CD4-positive, alpha-beta T cell treated with Interleukin-15 for 4 hours (primary cell): ENCODE measurements at places on chromosomes 13 and 19.

DNA sequence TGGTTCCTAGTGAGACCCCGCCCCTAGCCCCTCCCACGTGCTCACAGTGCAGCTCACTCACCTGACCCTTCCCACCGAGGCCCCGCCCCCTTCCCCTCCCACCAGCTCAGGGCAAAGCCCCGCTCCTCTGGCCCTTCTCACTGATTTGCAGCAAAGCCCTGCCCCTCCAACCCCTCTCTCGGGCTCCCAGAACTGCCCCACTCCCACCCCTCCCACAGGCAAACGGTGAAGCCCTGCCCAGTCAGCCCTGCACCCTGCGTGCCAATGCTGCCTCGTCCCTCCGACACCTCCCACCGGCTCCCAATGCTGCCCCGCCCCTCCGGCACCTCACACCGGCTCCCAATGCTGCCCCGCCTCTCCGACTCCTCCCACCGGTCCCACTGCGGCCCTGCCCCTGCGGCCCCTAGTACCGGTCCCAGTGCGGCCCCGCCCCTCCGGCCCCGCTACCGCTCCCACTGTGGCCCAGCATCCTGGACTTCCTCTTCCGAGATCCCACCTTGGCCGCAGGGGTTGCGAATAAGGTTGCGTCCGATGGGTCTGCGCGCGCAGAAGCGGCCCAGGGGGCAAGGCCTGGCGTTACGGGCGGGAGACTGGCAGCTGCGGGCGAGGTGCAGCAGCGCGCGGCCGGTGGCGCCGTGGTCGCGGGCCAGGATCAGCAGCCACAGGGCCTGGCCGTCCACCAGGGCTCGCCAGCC is 834 bp downstream of the FBXO27 start:
- DNase-seq: peak; percentile 72

- DNase-seq: no peak
Measured at GRCh38 chr13:111534751-111535522, 214.5 kb downstream of the TEX29 start.

- no peak for DNase-seq
Measured at GRCh38 chr19:4647676-4648644, 8.6 kb downstream of the TNFAIP8L1 start.

DNA sequence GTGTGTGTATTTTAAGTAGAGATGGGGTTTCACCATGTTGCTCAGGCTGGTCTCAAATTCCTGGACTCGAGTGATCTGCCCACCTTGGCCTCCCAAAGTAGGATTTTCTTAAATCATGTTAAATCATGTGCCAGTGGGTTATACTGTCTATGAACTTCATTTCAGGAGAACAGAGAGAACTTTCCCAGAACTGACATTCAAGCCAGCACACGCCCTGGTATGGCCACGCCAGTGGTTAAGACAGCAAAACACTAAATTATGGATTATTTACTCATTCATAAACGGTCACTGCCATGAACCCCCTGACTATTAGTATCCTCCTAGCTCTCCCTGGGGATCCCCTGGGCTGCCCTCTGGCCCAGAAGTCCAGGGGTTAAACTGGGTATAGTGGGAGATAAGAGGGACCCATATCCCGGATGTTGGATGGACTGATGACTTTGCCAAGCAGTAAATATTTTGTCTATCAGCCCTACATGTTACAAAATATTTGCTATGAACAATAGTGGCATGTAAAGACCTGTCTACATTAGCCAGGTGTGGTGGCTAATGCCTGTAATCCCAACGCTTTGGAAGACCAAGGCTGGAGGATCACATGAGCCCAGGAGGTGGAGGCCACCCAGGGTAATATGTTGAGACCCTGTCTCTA is 16.1 kb upstream of the STRN4 start:
- no peak for DNase-seq

DNA sequence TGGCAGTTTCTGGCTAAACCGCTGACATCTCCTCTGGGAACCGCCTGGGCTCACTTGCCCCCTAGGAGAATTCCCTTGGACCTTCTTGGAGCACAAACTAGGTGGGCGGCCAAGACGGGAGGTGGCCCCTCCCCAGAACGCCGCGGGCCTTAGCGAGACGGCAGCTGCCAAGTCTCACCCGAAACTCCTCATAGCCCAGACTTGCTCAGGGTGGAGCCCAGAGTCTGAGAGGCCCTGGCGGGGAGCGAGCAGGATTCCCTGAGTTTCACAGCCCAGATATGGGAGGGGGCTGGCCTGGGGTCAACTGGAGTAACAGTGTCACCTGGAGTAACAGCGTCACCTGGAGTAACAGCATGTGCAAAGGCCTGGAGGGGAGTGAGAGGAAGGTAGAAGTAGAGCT is 10.1 kb downstream of the TINCR start:
- DNase-seq: no peak

- DNase-seq: no peak
Measured at GRCh38 chr19:27675771-27676170, 1537.2 kb downstream of the UQCRFS1 start.

DNA sequence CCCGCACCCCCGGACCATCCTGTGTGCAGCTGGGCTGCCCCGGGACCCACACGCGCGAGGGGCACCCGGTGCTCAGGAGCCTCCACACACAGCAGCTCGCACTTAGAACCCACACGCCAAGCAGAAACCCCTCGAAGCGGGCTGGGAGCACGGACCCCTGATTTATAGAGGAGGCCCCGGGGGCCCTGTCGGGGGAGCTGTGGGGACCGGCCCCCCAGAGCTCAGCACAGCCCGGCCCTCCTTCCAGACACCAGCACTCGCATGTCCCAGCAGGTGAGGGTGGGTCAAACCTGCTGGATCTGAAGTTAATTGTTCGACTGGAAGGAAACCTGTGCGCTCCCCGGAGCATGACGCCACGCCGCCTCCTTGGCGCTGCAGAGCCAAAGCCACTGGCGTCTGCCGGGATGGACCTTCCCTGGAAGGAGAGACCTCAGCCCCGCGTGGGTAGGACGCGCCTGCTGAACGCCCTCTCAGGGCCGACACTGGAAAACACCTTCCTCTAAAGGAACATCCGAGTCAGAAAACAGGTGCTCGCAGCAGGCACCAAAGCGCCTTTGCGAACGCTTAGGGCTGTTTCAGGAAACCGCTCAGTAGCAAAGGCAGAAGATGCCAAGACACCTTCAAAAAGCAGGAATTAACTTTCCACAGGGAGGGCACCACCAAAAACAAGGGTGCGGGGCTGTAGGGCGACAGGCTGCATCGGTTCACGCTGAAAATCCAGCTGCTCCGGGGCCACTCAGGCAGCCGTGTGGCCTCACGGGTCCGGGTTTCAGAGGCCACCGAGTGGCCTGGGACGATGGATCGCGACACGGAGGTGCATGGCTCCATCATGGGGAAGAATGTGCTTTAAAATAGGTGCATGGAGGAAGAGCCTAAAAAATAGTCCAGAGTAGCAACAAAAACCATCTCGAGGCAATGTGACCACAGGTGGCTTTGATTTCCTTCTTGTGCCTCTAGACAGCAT is 37.8 kb upstream of the GRTP1 start:
- no peak for DNase-seq

GRCh38 chr19:7370546-7370945 is 21.8 kb downstream of the ARHGEF18 start:
- DNase-seq: no peak

GRCh38 chr19:34505321-34506025 is 23.9 kb downstream of the WTIP start:
- no peak for DNase-seq

GRCh38 chr13:35473802-35474201 is 2.7 kb downstream of the MAB21L1 start:
- DNase-seq: no peak

DNA sequence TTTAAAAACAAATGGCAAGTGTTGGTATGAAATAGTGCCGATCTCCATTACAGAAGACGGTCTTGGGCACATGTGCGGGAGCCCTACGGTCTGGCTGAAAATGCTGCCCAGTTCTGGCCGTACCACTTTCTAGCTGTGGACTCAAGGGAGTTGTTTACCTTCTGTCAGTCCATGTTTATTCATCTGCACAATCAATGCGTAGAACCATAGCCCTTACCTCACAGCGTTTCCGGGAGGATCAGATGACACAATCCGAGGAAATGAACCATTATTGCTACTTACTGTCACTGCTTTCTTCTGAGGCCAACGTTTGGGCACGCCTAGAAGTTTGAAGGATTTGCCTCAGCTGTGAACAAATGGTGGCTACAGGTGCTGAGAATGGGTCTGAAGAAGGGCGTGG is 31.2 kb downstream of the GADD45B start:
- DNase-seq: peak; percentile 56

DNA sequence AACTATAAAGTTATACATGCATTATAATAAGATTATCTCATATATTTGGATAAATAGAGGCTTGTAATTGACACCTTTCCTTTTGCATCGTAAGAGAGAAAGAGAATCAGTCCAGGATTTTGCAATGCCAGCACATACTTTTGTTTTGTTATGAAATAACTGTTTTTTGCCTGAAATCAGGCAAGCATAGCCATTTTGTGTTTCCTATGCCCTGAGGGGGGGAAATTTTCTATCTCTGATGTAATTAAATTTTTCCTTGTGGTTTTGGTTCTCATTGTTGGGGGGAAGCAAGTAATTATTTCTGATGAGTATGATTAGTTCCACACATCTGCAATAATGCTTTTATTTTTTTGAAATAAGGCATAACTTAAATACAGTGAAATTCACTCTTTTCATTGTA is 229.4 kb downstream of the NDFIP2 start:
- DNase-seq: no peak

GRCh38 chr13:45280751-45281634 is 60.0 kb downstream of the TPT1 start:
- peak; percentile 28 for DNase-seq

DNA sequence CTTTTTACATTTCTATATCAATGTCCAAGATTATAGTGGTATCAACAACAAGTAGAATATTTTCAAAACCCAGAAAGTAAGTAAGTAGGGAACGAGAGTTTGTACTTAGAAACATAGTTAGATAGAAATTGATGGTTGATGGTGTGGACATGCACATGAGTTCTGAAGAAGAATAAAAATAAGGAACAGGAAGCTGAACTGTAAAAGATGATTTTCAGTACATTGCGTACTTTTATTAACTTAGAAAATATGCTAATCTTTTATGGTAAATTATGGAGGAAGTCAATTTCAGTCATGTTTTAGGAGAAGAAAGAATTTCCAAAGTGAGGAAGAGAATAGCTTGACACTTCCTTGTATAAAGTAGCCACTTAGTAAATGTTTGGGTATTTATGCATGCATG is 12.3 kb upstream of the GPR18 start:
- DNase-seq: no peak

GRCh38 chr13:75308222-75308621 is 173.7 kb downstream of the TBC1D4 start:
- no peak for DNase-seq

DNA sequence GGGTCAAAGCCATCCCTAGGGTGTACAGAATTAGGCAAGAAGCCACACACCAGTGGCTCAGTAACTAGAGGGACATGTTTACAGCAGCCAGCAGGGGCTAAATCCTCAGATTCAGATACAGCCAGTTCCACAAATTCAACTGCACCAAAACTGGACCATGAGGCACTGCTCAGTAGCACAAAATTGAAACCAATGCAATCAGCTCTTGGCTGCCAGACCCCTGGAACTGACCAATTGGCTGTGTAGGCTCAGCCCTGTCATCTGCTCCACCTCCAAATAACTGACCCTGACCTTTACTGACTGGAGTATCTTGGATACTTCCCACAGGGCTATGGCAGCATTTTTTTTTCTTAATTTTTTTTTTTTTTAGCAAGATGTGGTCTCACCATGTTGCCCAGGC is 226.5 kb downstream of the FOXO1 start:
- DNase-seq: no peak

DNA sequence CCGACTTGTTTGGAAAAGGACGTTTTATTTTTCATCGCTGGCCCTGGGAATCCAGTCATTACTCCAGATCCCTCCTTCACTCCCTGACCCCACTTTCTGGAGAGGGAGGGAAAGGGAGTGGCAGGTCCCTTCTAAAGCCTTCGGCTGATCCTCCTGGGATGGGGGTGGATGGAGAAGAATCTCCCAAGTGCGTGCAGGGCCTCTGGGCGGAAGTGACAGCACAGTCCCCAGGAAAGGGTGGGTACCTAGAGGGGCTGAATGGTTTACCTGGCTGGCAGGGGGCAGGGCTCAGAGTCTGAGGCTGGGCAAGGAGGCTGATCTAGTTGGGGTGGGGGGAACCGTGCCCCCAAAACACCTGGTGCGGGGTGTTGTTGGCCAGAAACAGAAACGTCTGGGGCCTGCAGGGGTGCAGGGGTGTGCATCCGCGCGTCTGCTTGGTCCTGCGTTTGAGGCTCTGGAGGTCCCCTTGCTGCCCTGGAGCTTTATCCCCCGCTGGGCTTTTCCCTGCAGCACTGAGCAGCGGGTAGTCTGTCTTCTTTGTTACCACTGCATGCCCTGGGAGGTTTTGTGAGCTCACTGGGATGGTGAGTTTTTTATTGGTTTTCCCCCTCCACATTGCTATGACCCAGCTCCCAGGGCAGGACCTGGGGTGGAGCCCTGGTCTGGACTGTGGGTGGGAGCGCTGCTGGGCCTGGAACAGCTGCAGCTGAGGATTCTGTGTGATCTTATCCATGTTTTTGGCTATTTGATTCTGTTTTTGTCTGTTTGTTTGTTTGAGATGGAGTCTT is 3.0 kb upstream of the ZNF628 start:
- no peak for DNase-seq

DNA sequence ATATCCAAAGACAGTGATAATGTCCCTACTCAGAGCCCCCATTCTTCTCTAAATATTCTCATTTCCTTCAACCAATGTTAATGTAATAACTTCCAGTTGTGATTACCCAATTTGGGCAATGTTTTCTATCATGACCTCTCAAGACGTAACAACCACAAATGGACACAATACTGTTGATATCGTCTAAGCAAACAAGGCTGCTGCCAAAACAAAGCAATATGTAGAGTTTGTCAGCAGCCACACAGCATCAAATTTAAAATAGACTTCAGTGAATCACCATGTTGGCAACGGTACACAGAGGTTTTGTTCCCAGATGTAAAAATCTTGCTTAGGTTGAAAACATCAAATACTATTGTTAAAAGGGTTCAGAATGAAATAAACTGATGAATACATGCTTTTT is 205.1 kb downstream of the DACH1 start:
- no peak for DNase-seq

DNA sequence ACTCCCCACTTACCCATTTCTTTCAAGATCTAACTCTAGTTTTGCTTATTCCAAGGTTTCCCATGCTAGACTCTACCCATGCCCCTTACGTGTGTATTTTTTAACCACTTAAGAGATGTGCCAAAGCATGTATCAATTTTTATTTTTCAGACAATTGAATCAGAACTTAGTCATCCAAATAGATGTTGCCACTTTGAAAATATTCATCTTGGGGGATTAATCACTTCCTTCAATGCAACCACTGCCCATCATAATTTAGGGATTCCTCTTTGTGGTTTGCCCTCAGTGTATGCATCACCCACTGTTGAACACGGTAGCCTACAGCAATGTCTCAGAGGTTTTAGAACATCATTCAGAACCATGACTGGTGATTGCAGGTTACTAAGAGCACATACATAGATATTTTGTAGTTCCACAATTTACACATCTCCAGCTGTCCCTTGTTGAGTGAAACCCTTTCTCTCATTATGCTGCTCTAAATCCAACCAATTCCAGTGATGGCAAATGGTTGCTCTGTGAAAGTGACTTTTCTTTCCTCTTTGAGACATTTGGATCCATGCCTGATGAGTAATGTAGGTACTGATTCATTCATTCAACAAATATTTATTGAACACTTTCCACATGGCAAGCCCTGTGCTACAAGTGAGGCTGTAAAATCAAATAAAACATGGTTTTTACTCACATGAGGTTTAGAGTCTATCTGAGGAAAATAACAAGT is 60.6 kb upstream of the SERP2 start:
- DNase-seq: no peak
